NK-92 treated with Interleukin-12 subunit alpha and Interleukin-12 subunit beta, amount 100 ng/mL, for 24 hours (cell line): ENCODE measurements at places on chromosomes 2 and 18.

DNA sequence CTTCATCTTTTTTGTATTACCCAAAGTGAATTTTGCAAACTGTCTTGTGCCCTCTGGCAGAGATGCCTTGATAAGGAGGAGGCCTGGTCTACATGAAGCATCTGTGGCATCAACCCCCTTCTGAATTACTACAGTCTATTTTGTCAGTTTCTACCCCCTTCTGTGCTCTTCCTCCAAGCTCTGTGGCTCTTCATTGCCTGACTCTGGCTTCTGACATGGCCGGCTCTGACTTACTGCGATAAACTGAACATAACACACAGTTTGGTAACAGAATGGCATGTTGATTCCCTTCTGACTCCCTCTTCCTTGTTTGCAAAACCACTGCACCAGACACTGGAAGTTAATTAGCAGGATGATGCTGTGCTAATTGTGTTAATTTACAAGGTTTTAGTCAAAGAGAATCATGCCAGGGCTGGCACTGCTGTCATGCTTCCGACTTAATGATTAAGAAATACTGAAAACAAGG is 122.5 kb downstream of the FIGN start:
- DNase-seq = no peak

- no peak for DNase-seq
These were observed 93.5 kb upstream of the ITPRID2 start for GRCh38 chr2:181798022-181798421.

GRCh38 chr2:83115155-83115554 is 1343.9 kb downstream of the SUCLG1 start:
- no peak for DNase-seq

DNA sequence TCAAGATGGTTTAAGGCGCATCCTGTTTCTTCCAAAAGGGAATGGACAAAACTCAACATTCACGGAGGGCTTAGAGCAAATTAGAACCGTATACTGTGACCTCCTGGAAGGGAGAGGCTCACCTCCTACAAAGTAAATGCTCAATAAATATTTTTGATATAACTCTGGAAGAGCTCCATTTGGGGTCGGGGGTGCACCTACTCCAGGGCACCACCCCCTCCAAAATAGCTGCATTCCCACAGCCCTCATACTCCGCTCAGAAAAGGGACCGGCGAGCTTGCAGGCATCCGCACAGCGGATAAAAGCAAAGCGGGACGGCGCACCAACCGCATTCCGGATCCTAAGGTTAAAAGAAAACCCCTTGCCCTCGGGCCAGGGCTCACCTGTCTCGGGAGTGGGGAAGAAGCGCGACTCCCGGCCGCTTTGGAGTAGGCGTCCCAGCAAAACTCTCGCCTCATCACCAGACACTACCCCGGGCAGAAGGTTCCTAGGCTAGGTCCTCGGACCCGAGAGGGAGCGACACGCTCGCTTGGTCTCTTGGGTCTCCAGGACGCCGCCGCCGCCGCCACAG is 378 bp downstream of the WDPCP start:
- DNase-seq = no peak

- DNase-seq = no peak
These were observed 183.3 kb downstream of the CAMKMT start for GRCh38 chr2:44545005-44545404.

DNA sequence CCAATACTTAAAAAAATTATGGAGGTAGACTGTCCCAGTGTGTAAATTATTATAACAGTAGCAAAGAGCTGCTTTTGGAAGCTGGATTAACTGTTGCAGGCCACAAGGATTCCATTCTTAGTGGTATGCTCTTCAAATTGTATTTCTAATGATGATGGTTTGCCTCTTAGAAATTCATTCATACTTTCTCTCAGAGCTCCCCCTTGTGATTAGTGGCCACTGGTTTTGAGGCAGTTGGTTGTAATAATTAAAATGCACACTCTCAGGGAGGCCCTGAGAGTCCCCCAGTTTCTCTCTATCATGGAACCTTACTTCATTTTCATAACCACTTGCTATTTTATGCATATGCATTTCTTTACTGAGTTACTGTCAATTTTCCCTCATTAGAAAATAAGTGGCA is 122.5 kb downstream of the PLA2R1 start:
- DNase-seq = no peak

DNA sequence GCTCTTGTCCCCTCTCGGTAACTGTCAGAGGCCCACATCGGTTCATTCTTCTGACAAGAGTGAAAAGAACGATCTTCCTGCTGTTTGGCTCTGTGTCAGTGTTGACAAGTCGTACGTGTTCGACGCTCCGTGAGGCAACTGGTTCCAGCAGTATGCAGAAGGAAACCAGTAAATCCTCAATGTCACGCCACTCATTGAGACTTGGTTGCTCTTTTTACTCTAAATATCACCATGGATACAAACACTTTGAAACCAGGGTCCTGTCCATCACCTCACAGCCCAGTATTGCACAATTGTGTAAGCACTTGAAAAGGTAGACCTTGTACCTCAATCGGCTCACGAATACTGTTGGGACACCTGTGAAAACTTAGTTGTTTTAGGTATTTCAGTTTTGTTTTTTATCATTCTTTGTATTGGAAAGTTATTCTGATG is 136.4 kb downstream of the ZNF407 start:
- DNase-seq = no peak

- DNase-seq = no peak
These were observed 476.5 kb upstream of the ACVR2A start for GRCh38 chr2:147368306-147368705.

- DNase-seq = no peak
These were observed 9.1 kb upstream of the STK39 start for GRCh38 chr2:168256448-168256847.

- DNase-seq = no peak
These were observed 251.8 kb upstream of the NETO1 start for GRCh38 chr18:73119574-73119973.

- no peak for DNase-seq
These were observed 52.8 kb downstream of the MYO7B start for GRCh38 chr2:127588241-127588640.

- no peak for DNase-seq
These were observed 440.5 kb upstream of the TCF4 start for GRCh38 chr18:56028514-56028913.
